Adipocyte (in vitro differentiated cells): ENCODE measurements at places on chromosomes 1 and 21.
A peak's percentile ranks its signal among the peaks of the same experiment; 100 is the strongest.

GRCh38 chr1:229230893-229231753 lies 39.8 kb upstream of the RAB4A start:
- DNase-seq, result no peak

GRCh38 chr1:64121766-64122385 lies 81.5 kb upstream of the UBE2U start:
- DNase-seq, result no peak

GRCh38 chr1:61397935-61398334 lies 315.6 kb downstream of the NFIA start:
- DNase-seq, result no peak

DNA sequence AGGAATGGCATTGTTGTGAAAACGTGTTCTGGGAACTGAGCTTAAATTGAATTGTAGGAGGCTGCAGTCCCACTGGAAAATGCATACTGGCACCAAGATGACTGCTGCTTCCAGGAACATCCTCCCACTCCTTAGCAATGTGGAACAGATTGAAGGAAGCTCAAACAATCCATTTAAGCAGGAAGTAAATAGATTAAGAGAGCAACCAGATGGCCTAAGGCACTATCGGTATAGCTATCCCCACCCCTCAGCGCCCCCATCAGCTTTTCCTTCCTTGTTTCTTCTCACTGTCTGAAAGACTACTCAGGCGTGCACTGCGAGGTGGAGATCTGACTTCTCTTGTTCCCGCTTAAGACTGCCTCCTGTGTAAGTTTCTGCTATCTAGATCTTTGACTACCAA lies 4.0 kb upstream of the IFI16 start:
- DNase-seq, result no peak

DNA sequence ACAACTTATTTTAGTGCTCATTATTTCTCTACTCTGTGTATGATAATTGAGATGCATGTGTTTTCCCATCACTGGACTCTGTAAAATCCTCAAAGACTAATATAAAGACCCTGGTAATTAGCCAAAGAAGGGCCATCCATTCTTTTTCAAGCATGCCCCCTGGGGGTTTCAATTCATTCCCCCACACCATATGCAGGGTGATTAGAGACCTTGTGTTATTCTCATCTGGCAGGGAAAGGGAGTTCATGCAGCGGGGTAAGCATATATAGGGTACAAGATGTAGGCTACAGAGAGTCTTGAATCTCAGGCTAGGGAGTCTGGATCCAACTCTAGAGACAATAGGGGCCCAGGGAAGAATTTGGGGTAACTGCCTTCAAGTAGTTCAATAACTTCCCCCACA lies 166.5 kb downstream of the TNR start:
- DNase-seq, result no peak

GRCh38 chr1:8903908-8904650 lies 25.6 kb upstream of the ENO1 start:
- peak; percentile 98 for DNase-seq

DNA sequence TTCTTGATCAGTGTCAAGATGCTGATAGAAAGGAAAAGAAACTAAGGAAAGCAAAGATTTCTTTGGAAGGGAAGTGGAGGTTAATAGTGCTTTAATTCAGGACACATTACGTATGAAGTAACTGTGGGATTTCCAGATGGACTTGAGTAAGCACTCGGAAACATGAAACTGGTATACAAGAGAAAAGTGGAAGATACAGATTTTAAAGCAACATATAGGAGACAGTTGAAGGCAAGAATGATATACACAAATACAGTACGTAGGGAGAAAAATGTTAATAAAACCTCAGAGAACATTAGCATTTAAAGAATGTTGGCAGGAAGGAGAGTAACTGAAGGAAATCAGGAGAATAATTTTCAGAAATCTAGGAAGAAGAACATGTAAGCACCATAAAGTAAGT lies 730.9 kb upstream of the ADGRL2 start:
- DNase-seq, result peak; percentile 10

DNA sequence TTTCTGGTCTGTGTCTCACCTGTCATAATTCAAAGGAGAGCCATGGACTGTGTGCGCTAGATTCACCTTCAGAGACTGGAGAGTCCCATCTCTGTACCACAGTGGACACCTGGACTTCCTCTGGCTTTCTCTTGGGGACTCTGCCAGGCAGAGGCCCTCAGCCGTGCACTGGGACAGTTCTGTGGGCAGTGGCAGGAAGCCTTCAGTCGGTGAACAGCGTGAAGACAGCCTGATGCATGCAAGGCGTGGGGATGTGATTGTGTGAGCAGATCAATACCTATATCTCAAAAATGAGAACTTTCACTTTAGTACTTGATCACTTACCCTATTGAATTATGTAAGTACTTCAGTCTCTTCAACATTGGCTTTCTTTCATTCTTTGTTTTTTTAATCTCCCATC lies 245.3 kb downstream of the DISC1 start:
- DNase-seq, result no peak

DNA sequence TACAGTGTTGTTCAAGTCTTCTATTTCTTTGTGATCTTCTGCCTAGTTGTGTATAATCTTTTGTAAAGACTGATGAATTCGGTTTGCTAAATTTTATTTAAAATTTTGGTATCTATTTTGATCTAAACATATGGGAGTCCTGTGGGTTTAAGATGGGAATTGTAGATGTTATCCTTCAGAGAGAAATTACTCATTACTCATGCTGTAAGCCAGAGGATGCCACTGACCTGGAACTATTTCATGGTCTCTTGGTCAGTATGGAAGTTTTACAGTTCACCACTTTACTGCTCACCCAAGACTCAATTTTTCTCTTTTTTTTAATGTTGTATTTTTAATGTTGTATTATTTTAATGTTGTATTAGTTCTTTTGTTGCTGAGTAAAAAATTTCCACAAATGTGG lies 138.6 kb upstream of the B3GALT2 start:
- DNase-seq, result peak; percentile 37
